ENCODE measurements at places on chromosomes 7 and 10. TPM values are rescaled to one million over a fixed set of nuclear protein-coding genes. Genes with fewer than 3 reads are reported as not detected.

DNA sequence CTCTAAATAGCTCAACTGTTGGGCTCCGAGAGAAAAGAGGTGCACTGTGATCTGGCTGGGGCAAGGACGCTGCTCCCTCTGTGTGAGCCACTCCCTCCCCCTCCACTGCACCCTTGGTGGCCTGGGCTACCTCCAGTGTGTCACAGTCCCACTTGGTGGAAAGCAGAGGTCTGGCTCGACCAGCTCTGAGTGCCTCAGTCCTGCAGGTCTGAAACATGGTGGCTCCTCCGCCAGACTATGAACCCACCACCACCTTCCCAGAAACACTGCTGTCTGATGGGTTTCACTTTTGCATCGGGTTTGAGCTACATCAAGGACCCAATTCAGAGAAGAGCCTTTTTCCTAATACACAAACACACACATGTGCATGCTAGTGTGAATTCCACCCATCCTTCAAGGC is 500.1 kb downstream of the RPS24 start:
- H3K27ac ChIP-seq = no peak overlapping the region
- no peak for DNase-seq
- H3K36me3 ChIP-seq = no peaks in the 10 kb centered on the region
- H3K4me1 ChIP-seq = no peaks in the 10 kb centered on the region

DNA sequence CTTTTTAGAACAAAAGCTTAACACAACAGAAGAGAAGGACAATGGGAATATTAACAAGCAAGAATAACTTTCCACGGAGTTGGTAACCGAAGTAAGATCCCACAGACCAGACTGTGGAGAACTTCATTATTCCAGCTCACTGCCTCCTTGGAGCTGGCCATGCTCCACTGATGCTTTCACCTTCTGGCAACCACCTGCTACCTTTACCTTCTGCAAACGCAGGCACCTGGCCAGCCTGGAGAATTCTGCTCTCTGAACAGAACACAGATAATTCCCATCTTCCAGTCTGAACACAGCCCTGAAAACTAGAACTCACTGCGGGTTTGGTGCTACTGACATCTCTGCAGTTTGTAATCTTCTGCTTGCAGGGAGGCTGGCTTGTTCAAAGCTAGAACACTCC is 66.5 kb downstream of the JAZF1 start:
- H3K4me1 ChIP-seq = peaks cover 14% of the 10 kb centered on the region
- no peak overlapping the region for H3K4me3 ChIP-seq
- DNase-seq = no peak

- no peak for DNase-seq
- H3K36me3 ChIP-seq = peaks cover 30% of the 10 kb centered on the region
- H3K4me1 ChIP-seq = peaks cover 17% of the 10 kb centered on the region
- no peak overlapping the region for H3K4me3 ChIP-seq
These were observed 12.2 kb downstream of the ADAM8 start for GRCh38 chr10:133264461-133264860.

GRCh38 chr10:119025776-119026175 is 3.7 kb upstream of the NANOS1 start:
- H3K27me3 ChIP-seq = no peaks in the 10 kb centered on the region
- H3K4me1 ChIP-seq = no peaks in the 10 kb centered on the region
- no peak for DNase-seq
- no peaks in the 10 kb centered on the region for H3K36me3 ChIP-seq
- H3K4me3 ChIP-seq = no peak overlapping the region

GRCh38 chr7:104826135-104826534 is 187.9 kb upstream of the KMT2E start:
- H3K4me1 ChIP-seq = no peaks in the 10 kb centered on the region
- no peak overlapping the region for H3K27ac ChIP-seq
- H3K36me3 ChIP-seq = no peaks in the 10 kb centered on the region
- H3K4me3 ChIP-seq = no peak overlapping the region
- H3K27me3 ChIP-seq = no peaks in the 10 kb centered on the region

DNA sequence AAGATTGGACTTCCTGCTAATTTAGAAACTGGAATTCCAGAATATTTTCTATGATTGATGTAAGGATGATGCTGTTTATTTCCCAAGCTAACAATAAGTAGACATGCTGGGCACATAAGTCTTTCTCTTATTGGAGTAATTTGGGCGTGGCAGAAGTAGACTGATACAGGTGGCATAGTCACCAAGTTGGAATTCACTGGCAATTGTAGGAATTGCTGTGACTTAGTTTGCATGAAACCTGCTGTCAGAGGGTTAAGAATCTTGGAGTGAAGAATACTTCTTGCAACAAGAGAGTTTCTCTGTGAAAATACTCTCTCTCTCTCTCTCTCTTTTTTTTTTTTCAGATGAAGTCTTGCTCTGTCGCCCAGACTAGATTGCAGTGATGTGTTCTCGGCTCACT is 569.7 kb downstream of the REEP3 start:
- H3K4me3 ChIP-seq = no peak overlapping the region
- no peak for DNase-seq
- H3K36me3 ChIP-seq = no peaks in the 10 kb centered on the region
- no peak overlapping the region for H3K27ac ChIP-seq
- no peaks in the 10 kb centered on the region for H3K27me3 ChIP-seq
- H3K4me1 ChIP-seq = no peaks in the 10 kb centered on the region

SPAG6 gene
- total RNA-seq = not detected

GRM3 gene
- not detected for total RNA-seq

FAM25A gene
- total RNA-seq = not detected

C1GALT1 gene
- 30.9 TPM for total RNA-seq

PNLIPRP2 gene
- 0.42 TPM for total RNA-seq

ELN gene
- 46.5 TPM for total RNA-seq

PSD gene
- 1.1 TPM for total RNA-seq
